ENCODE measurements at places on chromosomes 3 and 15. TPM values are rescaled to one million over a fixed set of nuclear protein-coding genes. Genes with fewer than 3 reads are reported as not detected.

- no peaks in the 10 kb centered on the region for H3K27me3 ChIP-seq
- no peaks in the 10 kb centered on the region for H3K36me3 ChIP-seq
- peak overlapping the region; percentile 76 for H3K27ac ChIP-seq
- DNase-seq: no peak
- no peak overlapping the region for H3K4me3 ChIP-seq
- peaks cover 18% of the 10 kb centered on the region for H3K4me1 ChIP-seq
Measured at GRCh38 chr3:114223143-114223542, 14.2 kb downstream of the ZNF80 start.

GRCh38 chr3:61813636-61814035, 252.3 kb downstream of the PTPRG start:
- H3K27me3 ChIP-seq: no peaks in the 10 kb centered on the region
- H3K4me1 ChIP-seq: no peaks in the 10 kb centered on the region
- no peak for DNase-seq
- no peak overlapping the region for H3K27ac ChIP-seq
- no peak overlapping the region for H3K4me3 ChIP-seq
- H3K36me3 ChIP-seq: no peaks in the 10 kb centered on the region

DNA sequence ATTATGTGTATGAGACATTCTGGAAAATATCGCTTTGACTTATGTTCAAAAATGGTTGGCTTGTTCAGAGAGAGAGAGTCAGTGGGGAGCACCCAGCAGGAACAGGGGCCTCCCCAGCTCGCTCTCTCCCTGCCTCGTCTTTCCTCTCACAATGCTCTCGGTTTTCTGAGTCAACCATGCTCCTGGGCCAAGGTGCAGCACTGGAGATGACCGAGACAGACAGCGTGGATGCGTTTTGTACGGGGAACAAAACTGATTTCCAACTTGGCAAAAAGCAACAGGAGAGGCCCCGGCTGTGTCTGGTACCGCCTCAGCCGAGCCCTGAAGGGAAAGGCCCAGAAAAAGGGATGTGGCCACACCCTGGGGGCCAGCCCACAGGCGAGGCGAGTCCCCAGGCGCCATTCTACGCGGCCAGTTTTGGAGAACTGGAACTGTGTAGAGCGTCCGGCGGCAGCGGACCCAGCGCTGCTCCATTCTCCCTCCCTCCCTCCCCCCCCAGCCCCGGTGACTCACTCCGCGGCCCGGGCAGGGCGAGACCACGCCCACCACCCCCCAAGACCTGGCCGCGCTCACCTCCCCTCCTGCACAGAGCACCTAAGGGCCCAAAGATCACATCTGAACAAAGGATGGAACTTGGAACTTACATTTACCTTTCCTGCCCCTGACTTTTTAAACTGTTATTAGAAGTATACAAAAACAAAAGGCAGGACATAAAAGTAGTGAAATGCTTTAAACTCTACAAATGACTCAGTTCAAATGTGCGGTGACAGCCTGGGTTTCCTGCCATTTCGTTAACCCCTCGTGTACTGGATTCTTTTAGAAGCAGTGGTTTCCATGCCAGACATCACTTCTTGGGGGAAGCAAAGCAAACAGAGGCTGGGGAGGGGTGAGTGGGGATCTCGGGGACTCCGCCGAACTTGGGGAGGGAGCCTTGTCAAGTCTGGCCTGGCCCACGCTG, 12.7 kb downstream of the ATP10A start:
- peaks cover 40% of the 10 kb centered on the region for H3K4me1 ChIP-seq
- no peaks in the 10 kb centered on the region for H3K36me3 ChIP-seq
- peaks cover 6% of the 10 kb centered on the region for H3K27me3 ChIP-seq

GRCh38 chr3:126921085-126921824, 61.7 kb upstream of the PLXNA1 start:
- H3K27ac ChIP-seq: no peak overlapping the region
- H3K36me3 ChIP-seq: no peaks in the 10 kb centered on the region
- H3K27me3 ChIP-seq: no peaks in the 10 kb centered on the region
- no peak overlapping the region for H3K4me3 ChIP-seq

- H3K4me3 ChIP-seq: peak overlapping the region; percentile 60
- no peaks in the 10 kb centered on the region for H3K27me3 ChIP-seq
- DNase-seq: peak; percentile 97
- H3K36me3 ChIP-seq: no peaks in the 10 kb centered on the region
- peaks cover 52% of the 10 kb centered on the region for H3K4me1 ChIP-seq
- H3K27ac ChIP-seq: peak overlapping the region; percentile 100
Measured at GRCh38 chr3:120095226-120095978, 1.2 kb upstream of the GSK3B start.

DNA sequence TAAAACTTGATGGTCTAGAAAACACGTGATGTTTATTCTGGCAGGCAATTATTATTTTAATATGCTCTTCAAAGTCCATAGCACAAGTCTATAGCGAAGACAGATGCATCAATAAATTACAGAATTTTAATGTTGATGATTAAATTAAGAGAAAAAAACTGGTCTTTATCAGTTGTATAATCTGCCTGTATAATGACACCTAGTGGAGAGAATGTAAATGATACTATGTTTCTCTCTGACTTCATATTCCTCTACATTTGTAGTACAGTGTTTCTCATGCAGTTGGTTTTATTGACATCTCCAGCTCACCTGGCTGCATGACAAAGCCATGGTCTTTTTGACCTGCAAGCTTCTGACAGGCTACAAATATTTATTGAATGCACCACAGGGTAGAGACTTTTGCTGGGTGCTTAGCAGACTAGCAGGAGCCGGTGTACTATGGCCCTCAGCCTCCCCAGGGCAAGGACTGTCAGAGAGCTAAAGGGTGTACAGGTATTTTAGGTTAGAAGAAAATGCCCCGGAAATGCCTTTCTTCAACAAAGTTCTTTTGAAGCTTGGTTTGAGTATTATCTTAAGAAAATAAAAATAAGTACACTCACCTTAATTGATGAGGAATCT, 289.9 kb downstream of the GAP43 start:
- no peak for DNase-seq
- no peak overlapping the region for H3K4me3 ChIP-seq
- H3K27me3 ChIP-seq: no peaks in the 10 kb centered on the region
- H3K27ac ChIP-seq: no peak overlapping the region

DNA sequence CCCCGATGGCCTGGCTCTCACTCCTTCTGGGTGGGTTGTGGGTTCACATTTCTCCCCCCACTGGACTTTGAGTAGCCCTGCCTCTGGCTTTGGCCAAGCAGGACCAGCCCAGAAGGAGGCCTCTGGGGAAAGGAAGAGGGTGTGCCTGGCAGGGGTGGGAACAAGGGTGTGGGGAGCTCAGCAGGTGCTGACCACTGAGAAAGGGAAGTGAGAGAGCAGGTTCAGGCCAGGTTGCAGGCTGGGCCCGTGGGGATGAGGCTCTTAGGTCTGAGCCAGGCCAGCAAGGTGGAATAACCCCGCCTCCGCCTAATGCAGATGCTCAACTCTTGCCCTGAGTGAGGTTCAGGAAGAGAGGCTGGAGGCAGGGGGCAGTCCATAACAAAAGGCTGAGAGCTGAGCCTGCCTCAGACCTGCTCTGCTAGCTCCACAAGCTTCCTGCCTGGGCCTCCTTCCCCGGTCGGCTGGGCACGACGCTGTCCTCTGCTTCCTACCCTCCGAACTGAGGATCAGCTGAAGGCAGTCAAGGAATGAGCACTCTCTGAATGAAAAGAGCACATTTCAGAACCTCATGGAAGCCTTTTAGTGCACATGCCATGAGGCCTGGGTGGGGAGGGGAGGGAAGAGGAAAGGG, 82.7 kb downstream of the TLE3 start:
- DNase-seq: peak; percentile 85
- no peaks in the 10 kb centered on the region for H3K27me3 ChIP-seq
- H3K4me3 ChIP-seq: no peak overlapping the region
- H3K36me3 ChIP-seq: no peaks in the 10 kb centered on the region
- H3K4me1 ChIP-seq: peaks cover 3% of the 10 kb centered on the region
- H3K27ac ChIP-seq: peak overlapping the region; percentile 61

DNA sequence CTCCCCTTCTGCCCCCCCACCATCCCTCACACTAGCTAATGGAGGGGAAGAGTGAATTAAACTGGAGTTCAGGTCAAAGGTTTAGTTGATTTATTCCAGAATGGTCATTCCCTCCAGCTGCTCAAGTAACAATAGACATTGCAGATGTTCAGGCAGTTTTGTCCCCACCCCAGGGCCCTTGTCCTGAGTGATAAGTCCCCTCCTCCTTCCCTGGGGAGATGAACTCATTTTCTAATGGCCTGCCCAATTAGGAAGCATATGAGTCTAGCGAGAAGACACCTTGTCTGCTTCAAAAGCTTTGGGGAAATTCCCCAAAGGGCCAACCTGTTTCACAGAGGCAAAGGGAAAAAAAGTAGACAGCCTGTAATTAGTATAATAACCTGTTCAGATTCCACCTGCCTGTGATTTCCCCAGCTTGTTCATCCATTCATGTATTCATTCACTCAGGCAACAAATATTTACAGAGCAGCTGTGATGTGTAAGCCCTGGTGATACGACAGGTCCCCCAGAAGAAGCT, 165.3 kb downstream of the SHQ1 start:
- H3K27ac ChIP-seq: no peak overlapping the region
- H3K4me1 ChIP-seq: no peaks in the 10 kb centered on the region

- DNase-seq: no peak
- no peaks in the 10 kb centered on the region for H3K36me3 ChIP-seq
- H3K4me3 ChIP-seq: no peak overlapping the region
- H3K4me1 ChIP-seq: no peaks in the 10 kb centered on the region
- no peaks in the 10 kb centered on the region for H3K27me3 ChIP-seq
Measured at GRCh38 chr3:108312656-108313055, 16.3 kb downstream of the HHLA2 start.

DNA sequence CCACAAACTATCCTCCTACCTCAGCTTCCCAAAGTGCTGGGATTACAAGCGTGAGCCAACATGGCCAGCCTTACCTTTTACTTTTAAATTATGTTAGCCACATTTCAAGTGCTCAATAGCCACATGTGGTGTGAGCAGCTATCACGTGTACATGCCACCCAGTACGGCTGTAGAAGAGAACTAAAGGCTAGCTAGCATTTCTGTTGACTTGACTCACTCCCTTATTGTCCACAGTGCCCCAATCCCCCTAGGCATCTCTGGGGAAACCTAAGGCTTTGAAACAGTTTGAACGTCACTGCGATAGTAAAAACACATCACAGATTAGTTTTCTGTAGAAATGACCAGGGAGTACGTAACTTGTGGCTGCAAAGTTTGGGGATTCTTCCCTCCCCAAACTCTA, 12.0 kb downstream of the C15orf40 start:
- H3K4me3 ChIP-seq: no peak overlapping the region
- no peaks in the 10 kb centered on the region for H3K27me3 ChIP-seq
- DNase-seq: no peak
- H3K4me1 ChIP-seq: no peaks in the 10 kb centered on the region
- peaks cover 12% of the 10 kb centered on the region for H3K36me3 ChIP-seq

- DNase-seq: no peak
- no peak overlapping the region for H3K4me3 ChIP-seq
- peak overlapping the region; percentile 85 for H3K27ac ChIP-seq
- peaks cover 2% of the 10 kb centered on the region for H3K36me3 ChIP-seq
- H3K4me1 ChIP-seq: peaks cover 83% of the 10 kb centered on the region
Measured at GRCh38 chr3:58200846-58201355, 9.9 kb downstream of the DNASE1L3 start.

- H3K27me3 ChIP-seq: no peaks in the 10 kb centered on the region
- DNase-seq: no peak
- H3K4me1 ChIP-seq: no peaks in the 10 kb centered on the region
- H3K4me3 ChIP-seq: no peak overlapping the region
Measured at GRCh38 chr3:6799264-6799915, 61.5 kb upstream of the GRM7 start.

DNA sequence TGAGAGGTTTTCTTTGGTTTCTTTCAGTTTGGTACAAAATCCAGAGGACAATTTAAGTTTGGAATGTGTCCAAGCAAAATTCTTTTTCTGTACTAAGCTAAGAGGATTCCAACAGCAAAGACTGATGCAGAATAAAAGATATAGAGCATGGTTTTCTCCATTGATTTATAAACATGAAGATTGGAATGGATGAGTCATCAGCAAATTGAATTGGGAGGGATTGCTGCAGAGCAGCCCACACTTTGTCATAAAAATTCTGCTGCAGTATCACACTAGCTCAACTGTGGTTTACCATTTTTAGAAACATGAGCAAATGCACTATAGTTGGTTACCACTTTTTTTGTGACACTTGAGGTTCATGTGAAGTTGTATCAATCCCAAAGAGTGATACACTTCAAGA, 16.1 kb upstream of the LARP6 start:
- H3K4me3 ChIP-seq: no peak overlapping the region
- no peak overlapping the region for H3K27ac ChIP-seq
- no peaks in the 10 kb centered on the region for H3K4me1 ChIP-seq

DNA sequence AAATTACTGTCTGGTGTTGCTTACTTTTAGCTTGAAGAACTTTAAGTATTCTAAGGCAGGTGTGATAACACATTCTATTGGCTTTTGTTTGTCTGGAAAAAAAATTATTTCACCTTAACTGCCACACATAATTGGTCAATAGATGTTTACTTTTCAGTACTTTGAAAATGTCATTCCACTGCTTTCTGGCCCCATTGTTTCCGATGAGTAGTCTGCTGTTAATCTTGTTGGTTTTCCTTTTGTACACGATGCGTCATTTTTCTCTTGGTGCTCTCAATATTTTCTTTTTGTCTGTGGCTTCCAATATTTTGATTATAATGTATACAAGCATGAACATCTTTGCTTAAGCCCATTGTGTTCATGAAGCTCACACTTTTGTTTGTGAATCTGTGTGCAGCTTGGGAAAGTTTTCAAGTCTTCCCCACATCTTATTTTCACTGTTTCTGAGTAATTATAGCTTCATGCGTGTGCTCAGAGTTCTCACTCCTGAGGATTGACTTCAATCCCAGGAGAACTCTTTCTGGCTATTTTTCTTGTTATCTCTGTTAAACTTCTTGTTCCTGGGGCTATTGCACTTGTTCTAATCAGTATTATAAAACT, 664.7 kb downstream of the IGSF11 start:
- no peaks in the 10 kb centered on the region for H3K36me3 ChIP-seq
- H3K4me3 ChIP-seq: no peak overlapping the region
- H3K4me1 ChIP-seq: no peaks in the 10 kb centered on the region
- no peak for DNase-seq

DNA sequence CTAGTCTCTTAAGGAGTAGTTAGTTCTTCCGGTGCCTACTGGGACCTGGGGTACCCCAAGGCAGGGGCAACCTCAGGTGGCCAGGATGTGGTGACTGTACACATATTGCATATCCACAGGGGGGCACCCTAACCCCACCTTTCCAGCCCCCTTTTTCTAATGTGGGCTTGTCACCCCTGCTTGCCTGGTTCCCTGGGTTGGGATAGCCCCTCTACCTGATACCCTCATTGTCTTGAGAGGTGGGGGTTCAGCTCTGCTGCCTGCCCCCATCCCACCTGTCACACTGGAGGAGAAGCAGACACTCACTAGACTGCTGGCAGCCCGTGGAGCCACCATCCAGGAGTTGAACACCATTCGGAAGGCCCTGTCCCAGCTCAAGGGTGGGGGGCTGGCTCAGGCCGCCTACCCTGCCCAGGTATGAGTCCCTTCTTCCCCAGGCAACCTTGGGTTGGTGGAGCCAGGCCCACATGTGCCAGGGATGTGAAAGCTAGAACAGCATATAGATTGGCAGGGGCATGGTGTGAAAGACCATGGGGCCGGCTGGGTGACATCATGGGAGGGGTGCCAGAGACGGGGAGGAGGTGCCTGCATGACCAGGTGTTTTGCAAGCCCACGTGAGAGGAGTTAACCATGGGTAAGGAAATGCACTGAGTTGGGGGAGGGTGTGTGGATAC, 4.0 kb downstream of the GLYCTK start:
- no peak overlapping the region for H3K27ac ChIP-seq
- peaks cover 47% of the 10 kb centered on the region for H3K4me1 ChIP-seq
- H3K4me3 ChIP-seq: no peak overlapping the region
- peak; percentile 79 for DNase-seq
- no peaks in the 10 kb centered on the region for H3K27me3 ChIP-seq

Gene CYB561D2
- total RNA-seq: 30.6 TPM

Gene EIF4E3
- total RNA-seq: 37.1 TPM

Gene KNG1
- not detected for total RNA-seq

Gene C2CD4A
- total RNA-seq: not detected

Gene CHDH
- 4.9 TPM for total RNA-seq

Gene ATP2B2
- 0.34 TPM for total RNA-seq

Gene ETV5
- 24.4 TPM for total RNA-seq

Measured in spleen (tissue), 13 donors.